ENCODE measurements at places on chromosomes 1 and 21.

GRCh38 chr1:8711151-8711550 is 106.3 kb downstream of the RERE start:
- DNase-seq: no peak

DNA sequence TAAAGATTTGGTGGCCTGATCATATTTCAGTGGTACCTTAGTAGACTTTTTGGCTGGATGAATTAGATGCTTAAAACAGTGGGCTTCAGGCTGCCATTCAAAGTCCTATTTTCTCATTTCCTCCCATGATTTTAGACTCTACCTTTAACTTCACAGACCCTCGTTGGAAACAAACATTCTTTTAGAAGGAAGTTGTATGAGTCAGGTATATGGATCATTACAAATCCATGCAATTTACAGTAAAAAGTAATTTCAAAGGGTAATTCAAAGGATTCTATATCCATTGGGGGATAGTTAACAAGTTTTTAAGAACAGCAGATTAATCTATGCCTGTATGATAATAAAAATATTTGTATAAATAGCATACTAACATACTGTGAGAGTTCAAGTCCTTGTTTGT is 216.9 kb upstream of the RRP15 start:
- no peak for DNase-seq

- DNase-seq: no peak
Measured at GRCh38 chr1:38826262-38826661, 33.3 kb downstream of the RRAGC start.

DNA sequence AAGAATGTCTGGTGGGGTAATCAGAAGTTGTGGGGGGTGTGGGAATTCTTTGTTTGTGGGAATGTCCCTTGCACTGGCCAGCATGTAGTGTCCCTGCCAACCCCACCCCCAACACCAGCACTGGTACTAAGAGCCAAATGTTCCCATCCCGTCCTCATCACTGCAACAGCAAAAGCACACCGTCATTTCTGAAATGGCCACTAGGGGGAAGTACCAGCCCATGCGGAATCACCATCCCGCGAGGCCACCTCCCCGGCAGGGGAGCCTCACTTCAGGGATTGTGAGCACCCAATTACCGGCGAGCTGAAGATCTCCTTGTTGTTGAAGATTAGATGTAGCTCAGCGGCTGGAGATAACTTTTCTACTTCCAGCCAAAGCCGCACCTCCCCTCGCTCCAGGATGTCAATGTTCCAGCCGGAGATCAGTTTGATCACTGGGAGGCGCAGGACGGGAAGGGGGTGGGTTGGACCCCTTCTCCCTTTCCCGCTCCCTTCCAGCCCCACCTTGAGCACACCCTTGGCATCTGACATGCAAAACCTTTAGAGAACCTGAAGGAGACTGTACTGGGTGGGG is 41.0 kb downstream of the MYOM3 start:
- DNase-seq: peak; percentile 41

GRCh38 chr1:184836934-184837895 is 82.6 kb upstream of the EDEM3 start:
- DNase-seq: no peak

- DNase-seq: no peak
Measured at GRCh38 chr1:234782105-234782751, 172.2 kb upstream of the IRF2BP2 start.

DNA sequence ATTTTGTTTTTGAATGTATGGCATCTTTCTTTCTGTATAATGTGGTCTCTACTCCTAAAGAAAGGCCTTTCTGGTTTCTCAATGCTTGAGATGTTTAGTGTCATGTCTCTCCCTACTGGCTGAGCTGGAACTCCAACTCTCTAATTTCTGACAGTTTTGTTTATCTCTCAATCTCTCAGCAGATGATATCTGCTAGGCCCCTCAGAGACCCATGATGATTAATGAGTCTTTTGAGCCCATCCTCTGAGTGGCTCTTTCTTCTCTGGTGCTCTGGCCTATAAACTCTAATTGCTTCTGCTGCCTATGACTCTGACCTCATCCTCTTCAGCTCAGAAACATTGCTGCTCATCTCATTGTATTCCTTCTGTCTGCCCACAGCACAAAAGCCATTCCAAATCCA is 46.6 kb downstream of the CRB1 start:
- DNase-seq: no peak

DNA sequence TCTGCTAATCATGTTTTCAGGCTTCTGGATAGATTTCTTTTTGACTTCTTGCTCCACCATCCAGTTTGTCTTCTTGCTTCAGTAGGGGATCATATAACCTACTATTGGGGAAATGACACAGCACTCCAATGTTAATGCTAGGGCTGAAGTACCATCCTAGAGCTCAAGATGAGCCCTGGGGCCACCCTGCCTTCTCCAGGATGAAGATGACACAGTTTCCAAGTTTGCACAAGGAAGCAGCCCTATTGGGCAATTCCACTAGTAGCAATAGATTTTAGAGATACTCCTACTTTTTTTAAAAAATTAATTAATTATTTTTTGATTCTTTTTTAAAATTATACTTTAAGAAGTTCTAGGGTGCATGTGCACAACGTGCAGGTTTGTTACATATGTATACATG is 11.3 kb upstream of the KLF18 start:
- DNase-seq: no peak

DNA sequence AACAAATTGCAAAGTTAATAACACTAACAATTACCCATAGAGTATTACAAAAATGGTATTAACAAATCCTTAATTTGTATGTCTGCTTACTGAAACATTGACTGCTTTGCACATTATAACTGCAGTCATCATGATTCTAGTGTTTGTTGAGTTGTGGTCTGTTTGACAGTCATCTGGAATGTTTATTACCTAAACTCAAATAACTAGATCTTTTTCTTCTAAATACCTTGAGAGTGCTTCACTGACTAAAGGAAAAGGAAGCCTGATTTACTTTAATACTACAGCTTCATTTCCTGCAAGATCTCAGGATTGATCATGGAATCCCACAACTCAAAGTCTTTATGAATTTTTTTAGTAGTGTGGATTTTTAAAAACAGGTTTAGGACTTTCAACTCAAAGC is 70.0 kb downstream of the HMCN1 start:
- no peak for DNase-seq

- no peak for DNase-seq
Measured at GRCh38 chr1:61119085-61119484, 36.7 kb downstream of the NFIA start.

- peak; percentile 36 for DNase-seq
Measured at GRCh38 chr1:46179138-46180081, 3.1 kb upstream of the P3R3URF start.

Data from activated CD8-positive, alpha-beta memory T cell treated with anti-CD3 and anti-CD28 coated beads for 1 hour (primary cell).